Omental fat pad (tissue), 4 donors: ENCODE measurements at places on chromosomes 2 and 18.

GRCh38 chr2:160270571-160271113 is 70.6 kb upstream of the ITGB6 start:
- DNase-seq = no peak

- no peak for DNase-seq
Observed at GRCh38 chr2:231348704-231349373, 46.7 kb upstream of the B3GNT7 start.

DNA sequence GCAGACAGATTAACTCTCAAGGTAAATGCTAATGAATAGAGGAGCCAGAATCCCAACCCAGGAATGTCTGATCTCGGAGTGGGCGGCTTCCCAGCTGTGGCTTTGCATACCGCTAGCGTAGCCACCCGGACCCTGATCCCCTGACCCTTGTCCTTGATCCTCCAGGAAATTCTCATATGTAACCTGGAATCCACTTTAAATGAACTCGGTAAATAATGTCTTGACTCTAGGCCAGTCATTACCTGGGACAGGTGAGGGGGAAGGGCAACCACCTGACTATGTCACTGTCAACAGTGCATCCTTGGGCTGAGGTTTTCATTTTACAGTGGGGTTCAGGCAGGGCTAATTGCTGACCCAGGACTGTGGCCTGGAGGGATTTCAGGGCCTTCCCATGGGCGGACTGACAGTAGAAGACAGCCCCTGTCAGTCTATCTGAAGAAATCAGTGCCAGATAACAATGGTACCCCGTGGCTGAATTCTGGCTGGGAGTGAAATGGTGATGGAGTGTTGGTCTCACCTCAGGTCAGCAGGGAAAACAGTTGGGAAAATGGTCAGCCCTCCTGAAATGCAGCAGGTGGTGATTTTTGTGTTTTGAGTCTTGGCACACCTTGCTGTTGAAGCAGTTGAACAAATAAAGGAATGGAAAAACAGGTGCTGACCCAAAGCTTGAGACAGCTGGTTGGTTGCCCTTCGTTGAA is 9.6 kb downstream of the ACKR3 start:
- no peak for DNase-seq

GRCh38 chr2:44836174-44836573 is 105.3 kb upstream of the SIX3 start:
- DNase-seq = no peak

GRCh38 chr2:33384599-33384961 is 91.9 kb upstream of the RASGRP3 start:
- no peak for DNase-seq

GRCh38 chr2:20150806-20151571 is 73.9 kb downstream of the SDC1 start:
- DNase-seq = no peak

DNA sequence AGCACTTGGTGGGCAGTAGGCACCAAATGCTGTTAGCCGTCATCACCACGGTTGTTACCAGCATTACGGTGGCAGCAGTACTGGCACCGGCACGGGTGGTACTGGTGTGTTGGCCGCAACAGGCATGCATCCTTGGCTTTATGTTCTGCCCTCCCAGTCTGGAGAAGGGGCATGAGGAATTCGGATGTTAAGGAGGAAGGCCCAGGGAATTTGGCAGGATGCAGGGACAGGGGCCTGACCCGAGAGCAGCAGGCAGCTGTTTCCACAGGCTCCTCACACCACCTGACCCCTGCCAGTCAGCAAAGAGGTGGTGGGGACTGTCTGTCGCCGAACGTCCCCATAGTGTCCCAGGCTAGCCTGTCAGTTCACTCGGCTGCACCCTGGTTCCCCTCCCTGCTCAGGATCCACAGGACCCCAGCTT is 79.0 kb downstream of the EDAR start:
- no peak for DNase-seq

DNA sequence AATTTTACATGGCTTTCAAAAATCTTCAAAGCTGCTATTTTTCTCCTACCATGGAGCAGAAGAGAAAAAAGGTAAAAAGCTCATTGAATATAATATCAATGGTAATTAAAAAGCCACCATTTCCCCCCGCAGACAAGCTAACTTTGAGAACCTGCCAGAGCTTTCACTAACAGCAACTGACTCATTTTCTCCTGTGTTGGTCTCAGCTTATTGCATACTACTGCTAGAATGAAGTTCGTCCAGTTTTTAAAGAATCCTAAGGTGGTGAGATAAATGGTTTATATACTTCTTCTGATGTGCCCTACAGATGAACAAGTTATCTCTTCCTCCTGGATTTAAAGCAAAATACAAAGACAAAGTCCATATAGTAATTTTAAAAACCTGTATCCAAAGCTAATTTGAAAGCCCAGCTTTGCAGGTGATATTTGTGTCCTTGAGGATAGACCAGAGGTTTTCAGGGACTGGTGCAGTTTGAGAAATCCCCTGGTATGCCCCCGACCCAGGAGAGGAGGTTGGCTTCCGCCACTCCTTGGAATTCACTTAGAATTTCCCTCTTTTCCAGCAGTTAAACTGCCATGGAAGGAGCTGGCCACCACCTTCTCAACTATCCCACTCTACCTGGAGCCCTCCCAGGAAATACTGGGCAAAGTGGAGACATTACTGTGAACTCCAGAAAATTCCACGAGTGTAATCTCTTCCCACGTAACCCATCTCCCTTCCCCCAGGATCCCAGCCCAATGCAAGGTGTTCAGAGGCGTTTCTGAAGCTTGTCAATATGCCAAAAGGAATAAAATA is 17.5 kb downstream of the YPEL5 start:
- no peak for DNase-seq

DNA sequence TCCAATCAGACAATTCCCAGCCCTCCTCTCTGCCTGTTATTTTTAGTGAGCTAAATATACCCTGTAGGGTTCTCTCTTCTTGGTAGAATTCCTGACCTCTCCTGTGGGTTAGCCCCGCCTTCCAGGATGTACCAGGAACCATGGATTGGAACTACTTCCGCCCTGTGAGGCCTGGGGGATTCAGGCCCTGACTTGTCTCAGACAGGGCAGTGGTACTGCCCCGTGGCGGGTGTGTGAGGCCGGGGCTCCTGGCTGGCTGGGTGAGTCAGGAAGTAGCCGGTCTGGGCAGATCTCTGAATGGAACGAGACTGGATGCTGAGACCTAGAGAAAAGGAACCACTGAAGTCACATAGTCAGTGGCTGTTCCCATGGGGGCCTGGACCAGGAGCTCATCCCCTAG is 50.5 kb downstream of the DYSF start:
- DNase-seq = no peak

- DNase-seq = no peak
Observed at GRCh38 chr18:32049393-32050171, 31.0 kb downstream of the RNF125 start.

GRCh38 chr2:46748735-46749531 is 166.7 kb downstream of the MCFD2 start:
- DNase-seq = no peak

DNA sequence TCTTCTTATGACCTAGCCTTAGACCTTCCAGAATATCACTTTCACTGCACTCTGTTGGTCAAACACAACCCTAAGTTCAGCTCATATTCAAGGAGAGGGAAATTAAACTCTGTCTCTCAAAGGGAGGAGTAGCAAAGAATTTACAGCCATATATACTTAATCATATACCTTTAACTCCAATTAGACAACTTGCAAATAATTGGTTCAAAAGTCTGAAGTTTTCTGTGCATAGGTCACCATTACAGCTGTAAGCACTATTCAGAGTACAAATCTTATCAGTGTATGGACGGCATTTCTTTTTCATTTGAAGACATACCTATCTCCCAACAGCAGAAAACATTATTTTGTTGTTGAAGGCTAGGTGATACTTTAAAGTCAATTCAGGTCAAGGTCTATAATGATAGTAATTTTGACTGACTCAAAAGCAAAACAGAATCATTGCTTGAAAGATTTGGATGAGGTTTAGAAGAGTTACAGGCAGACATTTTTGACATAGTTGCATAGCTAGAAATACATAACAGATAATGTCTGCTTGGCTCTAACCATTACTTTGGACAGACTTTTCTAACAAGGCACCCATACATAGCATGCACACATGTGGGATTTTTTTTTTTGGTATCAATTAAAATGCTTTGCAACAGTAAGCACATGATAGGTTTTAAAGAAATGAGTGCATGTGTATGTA is 131.5 kb downstream of the CPS1 start:
- DNase-seq = no peak

DNA sequence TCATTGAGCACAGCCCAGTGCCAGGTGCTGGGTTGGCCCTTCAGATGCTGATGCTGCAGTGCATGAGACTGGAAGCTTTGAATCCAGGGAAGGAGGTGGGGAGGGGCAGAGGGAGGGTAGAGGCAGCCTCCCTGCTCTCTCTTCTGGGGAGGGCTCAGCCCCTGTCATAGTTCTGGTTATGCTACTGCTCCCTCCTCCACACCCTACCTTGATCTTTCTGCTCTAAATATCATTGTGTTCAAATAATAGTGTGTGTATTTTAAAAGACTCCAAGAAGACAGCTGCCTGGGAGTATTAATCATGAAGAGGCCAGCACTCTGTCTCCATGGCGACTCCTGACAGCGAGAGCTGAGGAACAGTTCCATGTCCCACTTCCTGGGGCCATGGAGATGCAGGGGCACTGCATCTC is 3.8 kb upstream of the EGR4 start:
- DNase-seq = no peak

- no peak for DNase-seq
Observed at GRCh38 chr2:26463244-26464192, 14.4 kb downstream of the OTOF start.

DNA sequence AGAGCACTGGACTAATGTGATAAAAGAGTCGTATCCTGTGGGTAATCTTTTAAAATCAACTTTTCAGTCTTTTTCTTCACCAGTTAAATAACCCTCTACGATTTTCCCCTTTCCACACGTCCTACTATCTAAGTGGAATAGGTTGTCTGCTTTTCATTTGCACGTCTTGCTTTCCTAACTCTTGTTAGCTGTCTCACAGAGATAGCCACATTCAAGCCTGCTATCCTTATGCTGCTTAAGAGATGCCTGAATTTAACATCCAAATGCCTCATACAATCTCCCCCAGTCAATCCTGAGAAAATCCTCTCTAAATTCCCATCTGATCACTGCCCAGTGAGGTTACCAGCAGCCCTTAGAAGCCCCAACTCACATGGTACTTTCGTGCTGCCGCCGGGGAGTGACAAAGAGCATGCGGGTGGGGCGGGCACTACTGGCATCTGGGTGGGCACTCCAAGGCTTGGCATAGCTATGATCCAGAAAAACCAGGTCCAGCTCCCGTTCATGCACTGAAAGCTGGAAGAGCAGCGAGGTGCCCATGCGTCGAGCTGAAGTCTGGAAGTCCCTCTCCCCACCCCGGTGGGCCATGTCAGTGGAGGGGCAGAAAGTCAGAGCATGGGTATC is 1.5 kb downstream of the KANSL3 start:
- no peak for DNase-seq

DNA sequence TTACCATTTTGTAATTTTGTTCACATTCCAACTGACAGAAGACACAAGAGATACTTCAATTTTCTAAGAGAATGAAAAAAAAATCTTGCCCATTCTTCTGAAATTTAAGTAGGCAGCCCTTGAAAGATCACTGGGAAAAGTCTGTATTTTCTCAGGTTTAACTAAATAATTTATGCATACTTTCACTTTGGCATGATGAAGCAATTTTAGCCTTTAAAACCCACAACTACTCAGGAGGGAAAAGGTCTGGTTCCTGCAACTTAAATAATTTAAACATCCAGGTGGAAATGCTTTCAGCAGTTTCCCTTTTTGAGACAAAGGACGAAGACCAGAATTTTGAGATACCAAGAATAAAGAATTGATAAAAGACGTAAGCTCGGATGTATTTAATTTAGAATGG is 61.4 kb downstream of the ZEB2 start:
- DNase-seq = no peak

DNA sequence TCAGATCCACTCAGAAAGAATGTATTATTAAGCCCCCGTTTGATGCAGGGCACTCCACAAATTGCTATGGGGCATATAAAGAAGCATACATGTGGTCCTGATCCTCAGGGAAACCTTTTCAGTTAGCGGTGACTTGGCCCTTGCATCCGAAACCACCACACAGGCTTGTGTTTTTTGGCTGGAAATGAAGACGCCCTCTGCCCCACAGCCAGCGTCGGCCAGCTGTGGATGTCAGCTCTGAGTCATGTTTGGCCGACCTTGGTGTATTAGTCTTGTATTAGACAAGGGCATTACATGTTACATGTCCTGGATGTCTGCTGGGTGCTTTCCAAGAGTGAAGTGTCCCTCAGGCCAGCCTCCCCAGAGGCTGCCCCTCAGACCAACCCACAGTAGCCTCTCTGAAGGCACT is 107.6 kb upstream of the MAP3K20 start:
- no peak for DNase-seq

- no peak for DNase-seq
Observed at GRCh38 chr2:1053786-1054185, 103.1 kb downstream of the SNTG2 start.

DNA sequence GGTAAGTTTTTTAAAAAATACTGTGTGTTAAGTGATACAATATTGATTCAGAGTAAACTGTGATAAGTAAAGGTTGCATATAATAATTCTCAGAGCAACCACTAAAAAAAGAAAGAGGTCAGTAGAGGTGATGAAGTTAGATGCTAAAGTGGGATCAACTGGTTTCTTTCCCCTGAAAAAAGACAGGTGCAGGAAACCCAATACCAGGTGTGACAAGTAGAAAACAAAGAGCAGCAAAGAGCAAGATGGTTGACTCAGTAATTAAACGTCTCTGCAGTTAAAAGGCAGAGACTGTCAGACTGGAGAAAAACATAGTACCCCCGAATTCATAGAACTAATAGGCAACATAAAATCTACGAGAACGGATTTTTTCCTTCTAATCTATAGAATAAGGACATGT is 128.3 kb downstream of the ATP9B start:
- DNase-seq = no peak

DNA sequence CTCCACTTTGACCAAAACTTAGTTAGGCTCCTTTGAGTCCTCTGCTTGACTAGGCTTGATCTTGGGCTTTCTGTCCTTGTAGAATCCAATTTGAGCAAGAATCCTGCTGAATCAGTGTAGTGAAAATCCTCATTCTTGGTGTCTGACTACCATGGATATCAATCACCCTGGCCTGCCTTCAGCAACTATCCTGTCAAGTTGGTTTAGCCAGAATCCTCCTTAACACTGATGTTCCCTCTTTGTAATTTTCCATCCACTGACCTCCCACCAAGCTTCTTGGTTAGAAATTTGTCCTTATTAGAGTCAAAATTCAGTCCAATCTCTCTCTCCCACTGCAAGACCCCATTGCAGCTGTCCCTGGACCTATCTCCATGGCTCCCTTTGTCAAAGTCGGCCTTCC is 494 bp upstream of the RBM45 start:
- no peak for DNase-seq

DNA sequence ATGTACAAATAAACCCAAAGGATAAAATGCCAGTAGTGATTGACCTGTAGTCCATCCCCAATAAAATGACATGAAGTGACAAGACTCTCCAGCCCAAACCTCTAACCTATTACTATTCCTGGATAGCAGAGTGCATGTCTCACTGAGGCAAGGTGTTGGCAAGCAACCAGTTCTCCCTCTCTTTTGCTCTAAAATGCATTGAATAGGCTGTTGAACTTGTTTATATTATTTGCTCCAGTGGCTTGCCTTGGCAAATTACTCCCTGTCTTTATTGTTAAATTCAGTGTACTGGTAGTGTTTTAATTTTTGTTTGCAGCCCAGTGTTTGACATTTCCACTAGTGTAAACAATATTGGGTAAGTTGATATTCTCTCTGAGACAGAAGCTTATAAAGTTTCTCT is 70.5 kb downstream of the CSRNP3 start:
- DNase-seq = no peak
